ENCODE measurements at places on chromosomes 5 and 9. TPM values are rescaled to one million over a fixed set of nuclear protein-coding genes. Genes with fewer than 3 reads are reported as not detected.

Gene AGXT2
- not detected for total RNA-seq

Gene SEMA5A
- total RNA-seq, result 12.5 TPM

Gene ADCY2
- total RNA-seq, result not detected

Gene SLC6A3
- not detected for total RNA-seq

Gene PCDHGC5
- 2.9 TPM for total RNA-seq

Gene IL33
- total RNA-seq, result not detected

Gene SLC27A6
- total RNA-seq, result under 0.01 TPM

Gene SHISAL2B
- total RNA-seq, result not detected

Gene FAM221B
- total RNA-seq, result not detected

Gene FREM1
- not detected for total RNA-seq

Gene GFRA3
- total RNA-seq, result not detected

Gene TMEM215
- total RNA-seq, result not detected

Gene DRD1
- total RNA-seq, result 0.18 TPM

Gene RBM27
- 19.2 TPM for total RNA-seq

Gene PAEP
- total RNA-seq, result not detected

Gene RNF183
- total RNA-seq, result not detected

Gene ZSWIM6
- total RNA-seq, result 10.8 TPM

Gene PIP5KL1
- 0.28 TPM for total RNA-seq

Gene PCDHGB6
- 2.8 TPM for total RNA-seq

Gene TMCO6
- 6.6 TPM for total RNA-seq

Gene HARS1
- total RNA-seq, result 141 TPM

Gene PRRT1B
- not detected for total RNA-seq

Gene CCDC187
- not detected for total RNA-seq

Gene CNTNAP3B
- 2.2 TPM for total RNA-seq

Gene ENTREP1
- total RNA-seq, result not detected

Gene HAPLN1
- 0.56 TPM for total RNA-seq

Gene G3BP1
- total RNA-seq, result 482 TPM

Gene STING1
- 20.6 TPM for total RNA-seq

Gene DOCK8
- total RNA-seq, result not detected

Gene LEAP2
- total RNA-seq, result under 0.01 TPM

Gene FUT7
- not detected for total RNA-seq

Gene ZFP2
- total RNA-seq, result 0.56 TPM

Gene CBY3
- total RNA-seq, result 0.18 TPM

All from IMR-90 (cell line).